ENCODE measurements at places on chromosomes 5 and 9.

DNA sequence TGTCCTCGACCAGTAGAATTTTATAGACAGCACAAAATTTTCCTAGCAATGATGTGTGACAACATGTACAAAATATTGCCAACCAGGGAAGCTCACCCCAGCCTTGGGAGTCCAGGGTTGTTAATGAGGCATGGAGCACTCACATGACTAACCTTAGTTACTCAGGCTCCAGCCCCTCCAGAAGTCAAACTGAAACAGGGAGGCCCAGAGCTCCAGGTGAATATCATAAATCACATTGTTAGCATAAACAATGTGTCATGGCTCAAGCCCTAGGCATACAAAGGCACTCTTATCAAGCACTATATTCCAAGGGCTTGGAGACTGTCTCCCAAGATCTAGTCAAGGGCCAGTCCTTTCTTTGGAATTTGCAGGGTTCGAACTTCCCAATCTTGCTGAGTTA lies 44.4 kb downstream of the TNFAIP8 start:
- DNase-seq = no peak

GRCh38 chr9:70422371-70423043 lies 8.1 kb upstream of the KLF9 start:
- DNase-seq = no peak

DNA sequence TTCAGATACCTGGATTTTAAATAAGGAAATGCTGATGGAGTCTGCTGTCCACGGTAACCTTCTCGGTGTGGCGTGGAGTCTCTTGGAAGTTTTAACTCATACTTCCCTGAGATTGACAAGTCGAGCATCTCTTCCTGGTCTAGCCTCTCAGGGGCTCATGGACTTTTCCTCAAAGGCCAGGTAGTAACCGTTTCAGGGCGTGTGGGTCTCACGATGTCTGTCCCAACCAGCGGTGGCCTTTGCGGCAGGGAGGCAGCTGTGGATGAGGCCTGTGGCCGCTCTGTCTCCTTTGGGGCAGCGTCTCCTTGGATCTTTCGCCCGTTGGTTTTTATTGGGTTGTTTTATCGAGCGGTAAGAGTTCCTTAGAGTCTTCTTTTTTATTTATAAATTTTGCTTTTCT lies 32.8 kb downstream of the CEP72 start:
- no peak for DNase-seq

- no peak for DNase-seq
Observed at GRCh38 chr9:110160123-110160522, 47.8 kb downstream of the C9orf152 start.

- peak; percentile 40 for DNase-seq
Observed at GRCh38 chr9:77457916-77458592, 190.1 kb downstream of the GNA14 start.

- DNase-seq = no peak
Observed at GRCh38 chr5:105504-106070, 13.6 kb downstream of the PLEKHG4B start.

DNA sequence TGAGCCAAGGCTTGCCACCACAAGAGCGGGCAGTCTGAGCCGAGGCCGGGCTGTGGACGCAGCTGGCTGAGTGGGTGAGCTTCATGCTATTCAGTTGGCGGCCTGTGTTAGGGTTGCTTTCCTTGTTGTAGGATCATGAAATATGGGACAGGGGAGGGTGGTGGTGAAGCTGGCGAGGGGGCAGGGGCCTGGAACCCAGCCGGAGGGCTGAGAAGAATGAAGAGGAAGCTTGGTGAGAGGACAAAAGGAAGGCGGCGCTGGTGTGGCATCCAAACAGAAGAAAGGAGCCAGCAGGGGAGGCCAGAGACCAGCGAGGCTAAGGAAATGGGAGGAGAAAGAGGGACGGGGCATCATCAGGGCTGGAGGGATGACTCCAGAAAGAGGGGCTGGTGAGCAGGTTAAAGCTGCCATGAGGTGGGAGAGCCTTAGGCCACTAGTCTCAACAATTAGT lies 18.3 kb downstream of the RALGPS1 start:
- no peak for DNase-seq

- DNase-seq = no peak
Observed at GRCh38 chr5:88393042-88393441, 124.4 kb upstream of the TMEM161B start.

- no peak for DNase-seq
Observed at GRCh38 chr9:1878811-1879210, 136.3 kb upstream of the SMARCA2 start.

- DNase-seq = no peak
Observed at GRCh38 chr5:142597546-142598337, 88.1 kb downstream of the FGF1 start.

DNA sequence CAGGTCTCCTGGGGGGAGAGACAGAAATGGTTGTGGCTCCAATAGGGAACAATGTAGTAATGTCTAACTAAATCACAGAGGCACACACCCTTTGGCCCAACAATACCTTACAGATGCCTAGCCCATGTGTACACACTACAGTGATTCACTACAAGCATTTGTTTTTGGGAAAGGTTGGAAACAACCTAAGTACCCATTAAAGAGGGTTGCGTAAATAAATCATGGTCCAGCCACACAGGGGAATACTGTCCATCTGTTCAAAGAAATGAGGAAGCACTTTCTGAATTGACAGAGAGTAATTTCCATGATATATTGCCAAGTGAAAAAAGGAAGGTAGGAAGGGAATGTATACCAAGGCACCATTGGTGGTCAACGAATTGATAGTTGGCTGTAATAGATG lies 22.0 kb upstream of the GTF3C5 start:
- no peak for DNase-seq

GRCh38 chr5:30104872-30105596 lies 1088.5 kb upstream of the CDH6 start:
- no peak for DNase-seq

DNA sequence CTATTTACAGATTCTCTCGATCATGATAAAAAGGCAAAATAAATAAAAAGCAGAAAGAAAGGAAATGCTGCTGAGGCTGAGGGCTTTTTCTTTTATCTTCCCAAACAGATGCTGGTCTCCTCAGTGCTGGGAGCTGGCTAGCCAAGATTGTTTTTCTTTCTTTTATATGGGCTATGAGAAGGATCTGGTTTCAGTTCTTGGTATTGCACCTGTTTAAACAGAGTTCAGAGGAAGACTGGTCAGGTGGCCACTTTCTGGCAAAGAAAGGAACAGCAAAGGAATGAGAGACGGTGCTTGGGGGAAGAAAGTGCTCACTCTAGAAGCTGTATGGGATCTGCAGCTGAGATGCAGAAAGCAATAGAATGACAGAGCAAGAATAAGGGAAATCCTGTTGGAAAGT lies 88.9 kb downstream of the SLF1 start:
- DNase-seq = no peak

GRCh38 chr9:36640771-36641381 lies 68.2 kb downstream of the MELK start:
- DNase-seq = peak; percentile 25

DNA sequence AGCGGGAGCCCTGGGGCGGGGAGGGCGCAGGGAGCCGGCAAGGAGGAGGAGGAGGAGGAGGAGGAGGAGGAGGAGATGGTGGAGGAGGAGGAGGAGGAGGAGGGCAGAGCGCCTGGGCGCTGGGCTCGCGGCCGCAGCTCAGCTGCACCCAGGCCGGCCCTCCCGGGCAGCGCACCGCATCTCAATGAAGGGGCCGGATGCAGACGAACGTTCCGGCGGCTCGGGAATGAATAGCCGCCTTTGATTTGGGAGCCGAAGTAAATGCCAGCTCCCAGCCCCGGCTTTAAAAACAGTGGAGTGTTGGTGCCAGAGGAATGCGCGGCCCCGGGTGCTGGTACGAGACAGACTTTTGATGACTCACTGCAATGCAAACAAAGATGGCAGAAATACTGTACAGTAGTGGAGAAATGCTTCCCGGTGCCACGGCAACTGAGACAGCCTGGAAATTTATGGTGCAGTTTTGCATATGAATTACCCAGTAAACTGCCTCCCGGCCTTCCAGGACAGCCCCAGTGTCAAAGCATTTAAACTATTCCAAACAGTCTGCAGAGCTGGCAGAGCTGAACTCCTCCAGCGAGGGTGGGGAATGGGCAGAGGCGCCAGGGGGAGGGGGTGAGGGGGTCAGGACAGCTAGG lies 43.1 kb downstream of the NACC2 start:
- no peak for DNase-seq

GRCh38 chr9:32423371-32423770 lies 38.9 kb downstream of the ACO1 start:
- DNase-seq = no peak

DNA sequence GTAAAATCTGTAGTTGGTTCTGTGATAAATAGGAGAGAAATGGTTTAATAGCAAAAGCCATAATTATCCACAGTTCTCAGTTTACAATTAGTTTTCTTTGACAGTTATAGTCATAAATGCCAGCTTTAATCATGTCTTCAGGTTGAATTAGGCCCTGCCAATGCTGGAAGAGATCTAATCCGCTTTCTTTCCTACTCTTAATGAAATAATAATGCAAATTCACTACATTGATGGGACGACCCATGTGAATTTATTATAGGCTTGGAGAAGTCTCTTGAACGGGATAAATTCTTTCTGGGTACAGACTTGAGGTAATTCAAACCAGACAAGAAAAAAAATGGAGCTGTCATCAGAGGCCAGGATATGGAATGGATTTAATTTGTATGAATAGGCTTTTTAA lies 950.4 kb downstream of the EFNA5 start:
- no peak for DNase-seq

- DNase-seq = no peak
Observed at GRCh38 chr9:136251264-136252115, 5.9 kb upstream of the QSOX2 start.

DNA sequence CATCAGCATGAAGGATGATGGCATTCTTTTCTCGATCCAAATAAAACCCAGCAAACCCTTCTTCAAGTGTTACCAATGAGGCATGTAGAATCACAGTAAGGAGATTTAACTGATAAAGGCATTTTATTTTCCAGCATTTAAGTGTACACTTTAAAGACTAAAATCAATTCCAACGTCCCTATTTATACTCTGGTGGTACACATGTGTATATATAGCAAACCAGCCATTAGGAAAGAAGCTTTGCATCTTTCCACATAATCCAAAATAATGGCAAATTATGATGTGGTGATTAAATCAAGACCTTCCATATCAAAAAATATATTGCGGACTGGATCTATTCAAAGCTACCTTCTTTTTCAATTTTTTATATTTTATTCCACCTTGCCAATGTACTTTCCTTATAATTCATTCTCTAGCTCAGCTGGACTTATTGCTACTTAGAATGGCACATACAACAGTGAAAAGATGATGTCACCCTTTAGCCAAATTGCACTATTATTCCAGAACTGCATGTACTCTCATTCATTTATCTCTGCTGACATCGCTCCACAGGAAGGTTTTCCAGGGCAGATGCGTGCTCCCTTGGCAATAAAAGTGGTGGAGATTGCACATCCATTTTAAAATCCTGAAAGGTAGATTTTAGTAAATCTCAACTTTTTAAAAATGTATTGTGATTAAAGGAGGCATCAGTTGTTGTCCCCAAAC lies 63.3 kb upstream of the SLC30A5 start:
- DNase-seq = no peak

GRCh38 chr5:51544031-51544785 lies 161.0 kb downstream of the ISL1 start:
- no peak for DNase-seq

DNA sequence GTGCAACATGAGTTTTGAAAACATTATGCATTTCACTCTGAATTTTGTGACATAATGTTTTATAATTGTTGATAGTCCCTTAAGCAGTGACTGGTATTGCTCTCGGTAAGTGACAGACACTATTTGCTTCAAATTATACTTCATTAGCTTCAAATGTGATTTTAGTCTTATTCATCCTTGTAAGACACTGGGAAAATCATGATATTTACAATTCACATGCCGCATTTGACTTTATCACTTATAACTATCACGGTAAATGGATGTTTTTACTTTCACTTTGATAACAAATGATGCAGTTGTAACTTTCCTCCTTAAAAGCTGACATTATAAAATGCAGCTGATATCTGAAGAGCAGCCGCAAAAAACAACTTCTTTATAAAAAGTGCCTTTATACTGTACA lies 44.1 kb upstream of the ITGA2 start:
- no peak for DNase-seq

DNA sequence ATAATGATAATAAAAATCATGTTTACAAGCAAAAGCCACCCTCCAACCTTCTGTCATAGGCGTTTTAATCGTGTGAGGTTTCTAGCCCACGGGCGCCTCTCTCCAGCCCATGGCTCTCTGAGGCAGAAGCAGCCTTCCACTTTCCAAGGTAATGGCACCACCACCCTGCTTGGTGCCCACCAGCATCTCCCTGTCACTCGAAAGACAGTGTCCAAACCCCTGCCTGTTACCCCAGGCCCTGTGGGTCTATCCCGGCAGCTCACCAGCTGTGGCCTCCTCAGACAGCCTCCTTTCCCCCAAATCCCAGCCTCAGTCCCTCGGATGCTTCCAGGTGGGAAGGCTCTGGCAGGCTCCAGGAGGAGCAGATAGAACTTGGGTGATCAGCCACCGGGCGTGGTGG lies 123.8 kb upstream of the LPCAT1 start:
- no peak for DNase-seq

- no peak for DNase-seq
Observed at GRCh38 chr9:124312290-124313265, 54.8 kb downstream of the NEK6 start.

GRCh38 chr5:21791304-21791703 lies 1061.8 kb downstream of the CDH12 start:
- DNase-seq = no peak

DNA sequence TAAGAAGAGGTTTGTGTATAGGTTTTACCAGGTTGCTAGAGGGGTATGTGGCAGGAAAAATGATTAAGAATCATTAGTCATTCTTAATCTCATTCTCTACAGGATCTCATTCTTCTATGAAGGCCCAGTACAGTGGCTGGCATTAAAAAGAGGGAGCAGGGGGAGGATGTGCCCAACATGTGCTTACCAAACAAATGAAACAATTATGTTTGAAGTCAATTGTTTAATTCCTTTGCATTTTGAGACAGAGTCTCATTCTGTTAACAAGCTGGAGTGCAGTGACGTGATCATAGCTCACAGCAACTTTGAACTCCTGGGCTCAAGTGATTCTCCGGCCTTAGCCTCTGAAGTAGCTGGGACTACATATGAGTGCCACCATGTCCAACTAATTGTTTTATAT lies 23.0 kb downstream of the FNIP1 start:
- no peak for DNase-seq

DNA sequence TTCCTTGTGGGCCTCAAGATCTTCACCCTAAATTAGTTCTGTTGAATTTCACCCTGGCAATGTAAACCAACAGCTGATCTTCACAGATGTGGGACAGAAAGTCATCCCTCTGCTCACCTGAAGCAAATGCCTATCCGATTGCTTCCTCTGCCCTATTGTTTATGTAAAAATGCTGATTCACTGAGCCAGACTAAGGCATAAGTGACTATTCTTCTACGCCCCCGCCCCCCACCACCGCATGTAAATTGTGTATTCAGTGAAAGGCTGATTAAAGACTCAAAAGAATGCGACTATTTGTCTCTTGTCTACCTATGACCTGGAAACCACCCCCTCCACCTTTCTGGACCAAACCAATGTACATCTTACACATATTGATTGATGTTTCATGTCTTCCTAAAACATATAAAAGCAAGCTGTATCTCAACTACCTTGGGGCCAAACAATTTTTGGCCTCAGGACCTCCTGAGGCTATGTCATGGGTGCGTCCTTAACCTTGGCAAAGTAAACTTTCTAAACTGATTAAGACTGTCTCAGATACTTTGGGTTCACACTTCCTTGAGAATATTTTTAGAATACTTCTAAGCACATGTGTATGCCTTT lies 129.7 kb upstream of the BOD1 start:
- no peak for DNase-seq

- no peak for DNase-seq
Observed at GRCh38 chr5:92337772-92338234, 954.7 kb upstream of the ARRDC3 start.

- no peak for DNase-seq
Observed at GRCh38 chr5:1788828-1789227, 10.8 kb downstream of the MRPL36 start.
